NCI-H2081 (cell line): ENCODE measurements at places on chromosomes 1 and 21.

- no peak for DNase-seq
Observed at GRCh38 chr1:76250271-76250670, 175.7 kb downstream of the ST6GALNAC3 start.

DNA sequence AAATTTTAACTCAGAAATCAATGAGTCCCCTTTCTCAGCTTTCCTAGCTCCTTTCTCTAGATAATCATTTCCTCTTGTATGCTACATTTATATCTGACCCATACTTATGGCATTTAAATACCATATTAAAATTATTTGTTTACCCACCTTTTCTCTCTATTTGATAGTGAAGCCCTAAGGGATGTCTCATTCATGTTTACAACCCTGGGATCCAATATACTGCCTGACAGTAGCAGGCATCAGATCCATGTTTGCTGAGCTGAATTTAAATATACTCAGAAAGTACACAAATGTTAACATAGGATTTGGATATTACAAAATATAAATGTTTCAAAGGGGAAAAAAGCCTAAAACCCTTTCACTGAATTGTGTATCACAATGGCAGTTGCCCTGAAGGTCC is 26.5 kb downstream of the SCMH1 start:
- DNase-seq: no peak

DNA sequence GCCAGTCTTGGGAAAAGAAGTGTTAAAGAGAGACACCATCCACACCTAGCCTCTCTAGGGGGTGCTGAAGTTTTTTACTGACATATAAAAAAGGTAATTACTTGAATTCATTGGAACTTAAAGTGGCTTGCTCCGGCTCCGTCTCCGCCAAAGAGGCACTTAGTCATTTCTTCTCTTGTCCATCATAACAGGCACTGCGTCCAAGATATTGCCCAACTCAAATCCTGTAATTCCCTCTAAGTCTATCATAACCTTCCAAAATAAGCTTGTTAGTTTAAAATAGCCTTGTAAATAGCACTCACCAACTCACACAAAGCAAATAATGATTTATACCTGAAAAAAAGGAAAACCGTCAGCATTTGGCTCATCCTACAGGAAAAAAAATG is 160.5 kb downstream of the ZBTB18 start:
- no peak for DNase-seq

GRCh38 chr1:107276247-107276646 is 135.4 kb downstream of the NTNG1 start:
- DNase-seq: no peak

DNA sequence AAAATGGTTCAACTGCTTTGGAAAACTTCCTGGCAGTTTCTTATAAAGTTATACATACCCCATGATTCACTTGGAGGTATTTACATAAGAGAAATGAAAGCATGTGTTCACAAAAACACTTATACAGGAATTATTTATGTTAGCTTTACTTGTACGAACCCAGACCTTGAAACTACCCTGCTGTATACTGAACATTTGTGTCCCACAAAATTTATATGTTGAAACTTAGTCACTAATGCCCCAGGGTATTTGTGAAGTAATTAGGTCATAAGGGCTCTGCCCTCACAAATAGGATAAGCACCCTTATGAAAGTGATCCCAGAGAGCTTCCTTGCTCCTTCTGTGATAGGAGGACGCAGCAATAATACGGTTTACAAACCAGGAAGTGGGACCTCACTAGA is 42.7 kb upstream of the B3GALT2 start:
- DNase-seq: no peak

- DNase-seq: no peak
Observed at GRCh38 chr1:37892151-37893047, 33.0 kb upstream of the MTF1 start.

DNA sequence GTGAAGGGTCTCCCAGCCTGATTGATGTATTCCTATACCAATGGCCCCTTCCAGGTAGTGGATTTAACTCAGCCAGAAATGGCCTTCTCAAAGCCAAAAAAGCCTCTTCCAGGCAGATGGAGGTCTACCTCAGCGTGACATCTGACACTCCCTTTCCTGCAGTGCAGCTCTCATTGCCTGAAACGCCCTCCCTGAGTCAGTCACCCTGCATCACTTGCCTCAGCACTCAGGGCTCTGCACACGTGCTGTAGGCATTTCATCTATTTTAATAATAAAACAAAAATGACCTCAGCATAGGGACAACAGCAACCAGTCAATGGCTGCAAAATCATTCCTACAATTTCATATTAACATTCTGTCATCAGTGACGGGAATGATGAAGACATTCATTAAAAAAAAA is 64.4 kb upstream of the GJA5 start:
- no peak for DNase-seq

GRCh38 chr1:50416553-50417453 is 6.4 kb downstream of the DMRTA2 start:
- DNase-seq: no peak

DNA sequence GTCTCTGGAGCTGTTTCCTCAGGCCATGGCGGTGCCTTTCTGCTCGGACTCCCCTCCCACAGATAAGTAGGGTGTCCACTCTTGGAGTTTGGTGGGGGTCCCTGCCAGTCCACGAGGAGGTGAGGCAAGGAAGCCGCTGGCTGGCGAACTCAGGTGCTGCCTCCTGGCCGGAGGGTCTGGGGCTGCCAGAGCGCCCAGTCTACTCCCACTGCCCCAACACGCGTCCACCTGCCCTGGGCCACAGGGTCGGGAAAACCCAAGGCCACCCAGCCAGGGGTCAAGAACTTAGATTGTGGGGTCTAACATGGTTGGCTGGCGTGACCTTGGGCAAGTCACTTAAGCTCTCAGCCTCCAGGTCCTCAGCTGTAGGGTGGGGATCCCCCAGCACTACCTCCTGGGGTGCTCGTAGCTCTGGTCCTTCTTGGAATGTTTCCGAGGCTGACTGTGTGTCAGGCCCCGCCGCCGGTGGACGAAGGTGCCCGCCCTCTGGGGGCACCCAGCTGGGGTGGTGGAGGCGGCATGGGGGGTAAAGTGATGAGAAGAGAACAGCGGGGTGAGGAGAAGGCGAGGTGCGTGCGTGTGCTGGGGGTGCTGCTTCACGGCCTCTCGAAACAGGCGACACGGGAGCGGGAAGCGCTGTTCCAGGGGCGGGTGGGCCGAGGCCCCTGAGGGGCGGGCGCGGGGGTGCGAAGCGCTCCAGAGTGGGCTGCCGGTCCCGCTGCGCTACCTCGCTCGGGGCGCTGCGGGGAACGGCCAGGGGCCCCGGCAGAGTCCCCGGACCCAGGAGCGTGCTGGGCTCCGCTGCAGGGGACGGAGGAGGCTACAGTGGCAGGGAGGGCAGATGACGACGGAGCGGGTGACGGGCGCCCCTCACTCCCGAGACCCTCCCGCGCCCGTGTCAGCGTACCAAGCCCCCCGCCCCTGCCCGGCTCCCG is 1.2 kb downstream of the SH2D5 start:
- no peak for DNase-seq
